ENCODE measurements at places on chromosomes 4 and X.

GRCh38 chr4:71156616-71157015 is 163.2 kb downstream of the DCK start:
- no peak for DNase-seq

DNA sequence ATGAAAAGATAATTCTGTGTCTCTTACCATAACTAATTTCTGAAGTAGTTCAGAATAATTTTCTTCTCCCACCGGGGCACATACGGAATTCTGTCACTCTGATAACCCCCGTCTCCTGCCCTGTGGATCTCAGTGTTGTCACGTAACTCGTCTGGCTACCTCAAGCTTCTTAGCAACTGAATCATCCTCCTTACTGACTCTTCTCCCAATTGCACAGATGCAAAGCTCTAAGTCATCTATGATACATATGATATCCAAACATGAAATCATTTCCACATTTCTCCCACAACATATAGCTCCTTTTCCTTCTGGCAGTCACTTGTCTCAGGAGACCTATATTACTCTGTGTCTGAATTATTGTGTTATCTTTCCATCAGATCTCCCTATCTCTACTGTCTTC is 1043.1 kb upstream of the TENM3 start:
- DNase-seq, result no peak

DNA sequence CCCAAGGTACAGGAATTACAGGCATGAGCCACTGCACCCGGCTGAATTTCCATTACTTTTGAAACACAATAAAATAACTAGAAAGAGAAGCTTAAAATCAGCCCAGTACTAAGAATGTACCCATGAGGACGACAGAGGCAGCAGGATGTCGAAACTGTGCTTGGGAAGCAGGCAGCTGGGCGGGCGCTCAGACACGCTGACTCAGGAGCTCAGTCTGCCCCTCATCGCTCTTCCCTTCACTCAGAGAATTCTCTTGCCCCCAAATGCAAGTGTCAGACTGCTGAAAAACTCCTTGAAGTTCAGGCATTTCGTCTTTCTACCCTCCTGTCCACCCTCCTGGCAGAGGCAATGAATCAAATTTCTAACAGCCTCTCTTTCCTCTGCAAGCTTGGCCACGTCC is 41.0 kb upstream of the CDKN2AIP start:
- no peak for DNase-seq

GRCh38 chr4:125235971-125236370 is 78.8 kb upstream of the FAT4 start:
- DNase-seq, result no peak

DNA sequence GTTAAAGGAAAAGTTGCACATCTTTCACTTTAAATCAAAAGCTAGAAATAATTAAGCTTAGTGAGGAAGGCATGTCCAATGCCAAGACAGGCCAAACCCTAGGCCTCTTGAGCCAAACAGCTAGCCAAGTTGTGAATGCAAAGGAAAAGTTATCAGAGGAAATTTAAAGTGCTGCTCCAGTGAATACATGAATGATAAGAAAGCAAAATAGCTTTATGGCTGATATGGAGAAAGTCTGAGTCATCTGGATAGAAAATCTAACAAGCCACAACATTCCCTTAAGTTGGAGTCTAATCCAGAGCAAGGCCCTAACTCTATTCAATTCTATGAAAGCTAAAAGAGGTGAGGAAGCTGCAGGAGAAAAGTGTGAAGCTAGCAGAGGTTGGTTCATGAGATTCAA is 23.8 kb downstream of the NPFFR2 start:
- no peak for DNase-seq

DNA sequence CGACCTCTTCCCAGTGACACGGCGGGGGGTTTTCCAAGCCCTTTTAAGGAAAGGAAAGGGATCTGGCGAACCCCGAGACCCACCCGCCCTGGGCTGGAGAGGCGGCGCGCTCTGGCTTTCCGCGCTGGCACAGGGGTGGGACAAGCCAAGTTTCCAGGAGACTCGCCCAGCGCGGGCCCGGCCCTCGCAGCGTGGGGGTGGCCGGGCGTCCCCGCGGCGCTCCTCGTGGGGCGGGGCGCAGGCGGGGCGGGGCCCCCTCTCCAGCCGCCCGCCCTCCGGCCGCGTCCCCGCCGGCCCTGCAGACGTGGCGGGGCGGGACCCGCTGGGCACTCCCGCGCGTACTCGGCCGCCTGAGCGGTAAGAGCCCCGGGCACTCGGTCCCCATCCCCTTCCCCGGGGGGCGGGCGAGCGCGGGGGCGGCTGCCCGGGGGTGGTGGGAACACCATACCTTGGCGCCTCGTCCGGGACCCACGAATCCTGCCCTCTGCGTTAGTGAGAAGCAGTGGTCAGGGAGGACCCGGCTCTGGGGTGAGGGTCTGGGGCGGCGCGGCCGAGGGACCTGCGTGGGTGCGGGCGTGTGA is at the start of gene FAM114A1:
FAM114A1 (plus strand) TSS at position 329 of the 581 bp plus-strand sequence. CDS start 10,273 bp downstream, outside the sequence.
- DNase-seq, result peak; percentile 85

DNA sequence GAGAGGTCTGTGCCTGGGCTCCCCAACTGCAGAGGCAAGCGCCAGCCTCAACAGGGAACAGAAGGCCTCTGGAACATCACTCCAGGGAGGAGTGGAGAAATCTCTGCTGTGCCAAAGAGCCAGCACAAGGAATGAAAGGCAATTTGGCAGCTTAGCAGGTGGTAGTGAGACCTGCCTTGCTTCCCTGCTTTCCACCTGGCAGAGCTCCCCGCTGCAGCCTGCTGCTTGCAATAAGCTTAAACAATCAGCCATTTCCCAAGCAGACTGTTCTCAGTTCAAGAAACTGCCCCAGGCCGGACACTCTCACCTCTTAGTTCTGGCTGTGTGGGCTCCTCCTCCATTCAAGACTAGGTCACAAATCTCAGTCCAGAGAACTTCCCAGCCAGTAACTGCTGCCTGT is 370.6 kb downstream of the MAGEB5 start:
- DNase-seq, result no peak

DNA sequence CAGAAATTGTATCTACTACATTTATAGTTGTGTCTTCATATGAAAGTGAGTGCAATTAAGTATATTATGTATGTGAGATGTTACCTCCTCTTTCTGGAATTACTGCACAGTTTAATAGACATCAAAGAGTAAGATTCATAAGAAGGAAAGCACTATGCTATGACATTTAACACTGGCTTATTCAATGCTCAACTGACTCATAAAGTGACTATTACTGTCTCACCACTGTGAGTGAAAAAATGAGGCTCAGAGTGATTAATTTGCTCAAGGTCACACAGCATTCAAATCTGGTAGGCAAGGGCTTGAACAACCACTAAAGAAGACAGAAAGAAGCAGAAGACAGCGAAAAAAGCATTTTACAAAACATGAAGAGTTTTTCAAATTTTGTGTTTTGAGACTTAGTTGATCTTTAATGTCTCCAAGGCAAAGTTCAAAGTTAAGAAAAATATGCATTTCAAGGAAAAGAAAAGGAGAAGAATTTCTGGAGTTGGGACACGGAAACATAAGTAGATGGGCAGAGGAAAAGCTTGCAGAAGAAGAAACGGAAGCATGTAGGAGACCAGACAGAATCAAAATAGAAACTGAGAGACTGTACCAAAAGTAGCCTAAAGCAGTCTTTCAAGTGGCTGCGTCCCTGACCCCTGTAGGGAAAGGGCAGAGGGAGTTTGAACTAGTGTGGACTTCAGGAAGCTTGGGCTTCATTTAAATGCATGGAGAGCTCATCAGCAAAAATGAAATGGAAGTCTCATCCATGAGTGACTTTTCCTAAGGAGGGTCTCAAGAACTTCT is 66.3 kb downstream of the KCNIP4 start:
- no peak for DNase-seq

GRCh38 chr4:118338981-118339765 is 13.6 kb downstream of the PRSS12 start:
- DNase-seq, result no peak

DNA sequence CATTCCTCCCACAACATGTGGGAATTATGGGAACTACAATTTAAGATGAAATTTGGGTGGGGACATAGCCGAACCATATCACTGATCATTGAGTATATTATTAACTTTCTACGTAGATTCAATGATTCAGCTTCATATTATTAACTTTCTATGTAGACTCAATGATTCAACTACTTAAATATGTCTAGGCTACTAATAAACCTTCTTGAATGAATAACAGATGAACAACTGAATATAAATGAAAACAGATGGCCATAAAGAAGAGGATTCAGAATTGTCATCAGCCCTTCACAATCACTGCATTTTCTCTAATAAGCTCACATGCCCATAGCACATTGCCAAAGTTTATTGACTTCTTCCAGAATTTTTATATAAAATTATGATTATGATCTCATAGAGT is 57.0 kb downstream of the CEP44 start:
- no peak for DNase-seq

GRCh38 chr4:80431203-80431965 is 95.9 kb downstream of the CFAP299 start:
- DNase-seq, result no peak

DNA sequence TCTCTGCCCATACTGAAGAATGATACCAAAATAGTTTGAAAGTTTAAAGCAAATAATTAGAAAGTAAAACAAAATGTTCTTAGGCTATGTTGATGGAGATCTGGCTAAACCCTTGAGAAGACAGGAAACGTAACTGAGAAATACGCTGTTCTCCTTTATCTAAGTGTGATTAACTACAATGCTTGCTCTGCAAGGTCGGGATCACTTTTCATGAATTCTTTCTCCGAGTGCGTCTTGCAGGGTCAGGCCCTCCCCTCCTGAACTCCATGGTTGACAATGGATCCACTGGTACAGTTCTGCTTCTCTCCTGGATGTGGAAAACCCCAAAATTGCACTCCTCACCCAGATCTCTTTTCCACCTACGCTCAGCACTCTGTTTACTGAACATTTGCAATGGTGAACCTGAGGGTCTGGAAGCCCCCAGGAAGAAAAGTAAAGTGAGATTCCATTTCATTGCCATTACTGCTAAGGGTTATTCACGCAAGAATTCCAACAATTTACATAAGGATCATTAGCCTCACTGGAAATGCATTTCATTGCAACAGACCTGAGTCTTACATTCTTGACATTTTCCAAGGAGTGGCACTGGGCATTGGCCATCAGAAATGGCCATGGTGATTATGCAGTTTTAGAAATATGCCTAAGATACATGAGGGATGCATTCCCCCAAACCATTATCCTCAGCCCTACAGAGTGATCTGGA is 24.6 kb upstream of the WWC2 start:
- no peak for DNase-seq

DNA sequence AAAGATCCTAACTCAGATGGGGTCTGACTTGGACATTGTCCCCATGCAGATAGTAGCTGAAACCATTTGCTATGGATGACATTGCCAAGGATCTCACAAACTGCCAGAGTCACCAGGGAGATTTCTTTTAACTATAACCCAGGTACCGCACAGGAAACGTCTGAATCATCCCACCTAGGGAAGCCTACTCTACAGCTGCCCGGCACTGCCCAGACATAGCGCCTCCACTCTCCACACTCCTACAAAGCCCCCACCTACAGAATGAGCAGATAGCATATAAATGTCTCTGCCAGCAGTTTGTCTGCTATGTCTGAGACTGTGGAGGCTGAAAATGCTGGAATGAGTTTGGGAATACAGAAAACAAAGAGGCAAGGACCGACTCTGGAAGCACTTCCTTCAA is 32.3 kb downstream of the TRIM61 start:
- no peak for DNase-seq

- DNase-seq, result no peak
Observed at GRCh38 chr4:134702374-134702773, 500.8 kb upstream of the PABPC4L start.

- peak; percentile 6 for DNase-seq
Observed at GRCh38 chrX:69107231-69107739, 58.0 kb downstream of the PJA1 start.

- no peak for DNase-seq
Observed at GRCh38 chr4:81399306-81400086, 72.2 kb downstream of the RASGEF1B start.

- DNase-seq, result no peak
Observed at GRCh38 chr4:11165052-11165451, 263.6 kb downstream of the HS3ST1 start.

- peak; percentile 55 for DNase-seq
Observed at GRCh38 chrX:48787505-48788443, 1.4 kb downstream of the GATA1 start.

DNA sequence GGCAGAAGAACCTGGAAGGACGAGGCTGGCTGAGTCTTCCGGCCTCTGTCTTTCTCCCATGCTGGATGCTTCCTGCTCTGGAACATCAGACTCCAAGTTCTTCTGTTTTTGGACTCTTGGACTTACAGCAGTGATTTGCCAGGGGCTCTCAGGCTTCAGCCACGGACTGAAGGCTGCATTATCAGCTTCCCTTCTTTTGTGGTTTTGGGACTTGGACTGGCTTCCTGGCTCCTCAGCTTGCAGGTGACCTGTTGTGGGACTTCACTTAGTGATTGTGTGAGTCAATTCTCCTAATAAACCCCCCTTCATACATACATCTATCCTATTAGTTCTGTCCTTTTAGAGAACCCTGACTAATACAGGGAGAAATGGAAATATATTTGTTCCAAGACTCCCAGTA is 265.8 kb downstream of the PCDH18 start:
- DNase-seq, result no peak

- peak; percentile 57 for DNase-seq
Observed at GRCh38 chr4:184958923-184959210, 59.4 kb upstream of the HELT start.

DNA sequence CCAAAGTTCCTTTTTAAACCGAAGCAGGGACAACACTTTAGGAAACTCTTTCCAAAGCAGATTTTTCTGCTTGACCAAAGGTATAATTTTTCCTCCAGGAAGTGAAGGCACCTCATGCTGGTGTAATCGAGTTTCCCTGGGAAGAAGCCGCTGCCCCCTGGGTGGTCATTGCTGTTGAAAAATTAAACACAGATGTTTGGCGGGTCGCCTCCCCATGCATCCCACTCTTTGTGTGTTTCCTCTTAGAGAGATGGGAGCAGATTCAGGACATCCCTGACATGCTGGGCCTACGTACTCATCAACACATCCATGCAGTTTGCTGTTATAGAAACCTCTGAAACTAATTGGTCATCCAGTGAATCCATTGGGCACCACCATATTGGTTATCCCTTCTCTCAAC is 179.2 kb upstream of the HCCS start:
- DNase-seq, result no peak

DNA sequence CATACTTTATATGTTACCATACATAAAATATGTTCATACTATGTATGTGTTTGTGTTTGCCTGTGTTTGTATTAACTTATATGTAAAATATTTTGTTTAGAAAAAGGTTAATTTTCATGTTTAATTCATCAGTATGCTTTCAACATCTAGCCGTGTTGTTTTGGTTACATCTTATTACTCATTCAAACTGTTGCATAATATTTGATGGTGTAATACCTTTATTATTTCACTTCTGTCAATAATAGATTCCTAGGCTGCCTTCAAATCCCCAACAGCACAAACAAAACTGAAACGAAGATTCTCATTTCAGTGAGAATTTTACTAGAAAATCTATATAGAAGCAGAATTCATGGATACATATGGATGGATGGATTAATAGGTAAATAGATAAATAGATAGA is 462.3 kb upstream of the ADGRL3 start:
- no peak for DNase-seq

- DNase-seq, result no peak
Observed at GRCh38 chr4:87425711-87426110, 3.3 kb downstream of the NUDT9 start.

GRCh38 chr4:139745111-139745639 is 79.6 kb downstream of the MGST2 start:
- no peak for DNase-seq

- peak; percentile 87 for DNase-seq
Observed at GRCh38 chr4:57109847-57110639, at the start of gene IGFBP7. Gene IGFBP7, minus strand, starts transcription at chr4:57110385. Its CDS starts 34 bp downstream, at chr4:57110351.

GRCh38 chr4:110624398-110624780 is 1.5 kb upstream of the PITX2 start:
- DNase-seq, result no peak

GRCh38 chr4:112884406-112884805 is 165.0 kb upstream of the ANK2 start:
- no peak for DNase-seq
